ENCODE measurements at places on chromosomes 16 and 17.

GRCh38 chr16:31458073-31458843 is 1.0 kb upstream of the ARMC5 start:
- no peak for DNase-seq

GRCh38 chr17:811051-811784 is 29.1 kb downstream of the MRM3 start:
- DNase-seq = no peak

GRCh38 chr17:8282345-8282744 is 6.1 kb upstream of the RANGRF start:
- no peak for DNase-seq

DNA sequence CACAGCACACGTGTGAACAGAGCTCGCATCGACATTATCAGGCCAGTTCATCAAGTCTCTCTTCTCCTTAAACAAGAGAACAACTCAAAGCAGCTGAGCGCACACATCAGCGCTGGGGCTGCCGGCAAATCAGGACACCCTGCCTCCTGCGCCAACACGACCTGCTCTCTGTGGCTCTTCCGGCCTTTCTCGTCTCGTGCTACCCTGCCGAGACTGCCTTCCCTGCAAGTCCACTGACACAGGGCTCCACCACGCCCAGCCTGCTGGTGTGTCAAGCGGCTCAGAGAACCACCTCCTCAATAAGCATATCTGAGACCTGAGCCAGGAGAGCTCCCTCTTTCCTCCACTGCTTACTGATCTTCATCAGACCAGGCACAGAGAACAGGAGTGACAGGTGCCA is 96.9 kb downstream of the ZNF778 start:
- no peak for DNase-seq

GRCh38 chr17:34673516-34673915 is 94.1 kb downstream of the TMEM132E start:
- DNase-seq = no peak

DNA sequence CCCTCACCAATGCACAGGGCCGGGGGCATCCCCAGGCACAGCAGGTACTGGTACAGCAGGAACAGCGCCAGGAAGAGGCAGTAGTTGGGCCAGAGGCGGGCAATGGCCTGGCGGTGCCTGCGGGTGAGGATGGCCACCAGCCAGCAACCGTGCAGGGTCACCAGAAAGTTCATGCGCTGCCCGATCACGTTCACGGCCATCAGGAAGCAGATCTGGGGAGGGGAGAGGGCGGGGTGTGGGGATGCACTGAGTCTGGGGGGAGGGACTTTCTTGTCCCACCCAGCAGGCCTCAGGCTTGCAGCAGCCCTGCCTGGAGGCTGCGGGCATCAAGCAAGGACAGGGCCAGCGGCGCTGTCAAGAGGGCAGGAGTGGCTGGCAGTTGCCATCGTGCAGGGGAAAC is 25.4 kb downstream of the CTU2 start:
- DNase-seq = no peak

DNA sequence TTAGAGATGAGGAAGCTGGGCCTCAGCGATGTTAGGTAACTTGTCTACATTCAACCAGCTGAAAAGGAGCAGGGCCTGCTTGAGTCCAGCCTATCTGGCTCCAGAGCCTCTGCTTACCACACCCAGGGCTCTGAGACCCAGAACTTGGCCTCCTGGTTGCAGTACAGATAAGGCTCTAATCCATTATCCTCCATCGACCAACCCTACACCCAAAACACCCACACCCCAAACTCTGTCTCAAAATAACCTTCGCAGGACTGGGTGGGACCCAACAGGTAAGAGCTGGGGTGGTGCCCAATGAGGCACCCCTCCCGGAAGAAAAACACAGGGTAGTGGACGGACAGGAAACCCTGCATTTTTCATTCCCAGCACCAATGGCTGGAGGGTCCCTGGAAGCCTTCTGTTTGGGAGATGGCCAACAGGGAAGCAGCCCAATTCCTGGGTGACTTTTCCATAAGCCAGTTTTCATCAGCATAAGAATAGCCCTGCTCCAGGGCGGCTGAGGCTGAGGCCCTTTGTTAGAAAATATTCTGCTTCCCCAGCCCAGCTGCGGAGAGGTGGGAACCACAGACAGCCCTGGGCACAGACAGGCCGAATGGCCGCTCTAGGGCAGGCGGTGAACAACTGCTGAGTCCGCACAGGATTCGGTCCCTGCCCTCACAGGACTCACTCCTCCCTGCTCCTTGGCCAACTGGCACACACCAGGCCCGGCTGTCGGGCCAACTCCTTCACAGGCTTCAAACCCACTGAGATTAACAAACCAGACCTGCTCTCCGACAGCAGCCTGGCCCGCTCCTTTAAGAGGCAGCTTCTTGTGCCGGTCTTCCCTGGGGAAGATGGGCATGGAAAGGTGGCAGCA is 9.8 kb downstream of the SMIM5 start:
- DNase-seq = no peak

- no peak for DNase-seq
These were observed 589.2 kb downstream of the CDH11 start for GRCh38 chr16:64532691-64533090.

DNA sequence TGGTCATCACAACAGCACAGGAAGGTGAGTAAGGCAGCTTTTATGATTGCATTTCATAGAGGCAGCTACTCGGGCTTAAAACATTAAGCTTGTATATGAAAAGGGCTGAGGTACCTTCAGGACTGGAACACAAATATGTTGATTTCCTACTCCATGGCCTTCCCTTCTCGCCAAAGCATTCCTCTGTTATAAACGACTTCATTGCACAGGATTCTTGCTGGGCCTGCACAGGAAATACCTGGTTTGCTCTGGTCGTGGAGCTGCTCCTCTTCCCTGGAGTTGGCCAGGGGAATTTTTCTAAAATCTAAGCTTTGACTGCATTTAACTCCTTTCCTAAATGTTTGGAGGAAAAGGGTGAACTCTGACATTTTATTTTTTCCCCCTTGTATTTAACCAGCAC is 49.0 kb downstream of the CHD9 start:
- DNase-seq = no peak

DNA sequence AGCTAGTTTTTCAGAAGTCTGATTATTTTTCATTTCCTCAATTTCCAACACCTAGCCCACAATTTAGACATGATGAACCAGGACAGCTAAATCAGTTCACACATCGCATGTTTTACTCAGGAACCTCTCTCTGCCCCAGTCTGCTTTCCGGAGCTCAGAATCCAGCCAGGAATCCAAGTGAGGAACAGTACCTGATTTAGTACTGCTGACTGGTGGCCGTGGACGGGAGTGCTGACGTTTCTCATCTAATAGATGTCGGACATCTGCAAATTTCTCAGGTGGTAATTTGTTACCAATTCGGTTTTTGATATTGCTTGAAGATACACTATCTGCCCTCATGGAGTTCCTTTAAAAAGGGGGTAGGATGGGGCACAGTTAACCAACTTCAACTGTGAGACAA is 14.9 kb upstream of the ITGAE start:
- no peak for DNase-seq

- no peak for DNase-seq
These were observed 1.8 kb upstream of the PRSS53 start for GRCh38 chr16:31090540-31090939.

DNA sequence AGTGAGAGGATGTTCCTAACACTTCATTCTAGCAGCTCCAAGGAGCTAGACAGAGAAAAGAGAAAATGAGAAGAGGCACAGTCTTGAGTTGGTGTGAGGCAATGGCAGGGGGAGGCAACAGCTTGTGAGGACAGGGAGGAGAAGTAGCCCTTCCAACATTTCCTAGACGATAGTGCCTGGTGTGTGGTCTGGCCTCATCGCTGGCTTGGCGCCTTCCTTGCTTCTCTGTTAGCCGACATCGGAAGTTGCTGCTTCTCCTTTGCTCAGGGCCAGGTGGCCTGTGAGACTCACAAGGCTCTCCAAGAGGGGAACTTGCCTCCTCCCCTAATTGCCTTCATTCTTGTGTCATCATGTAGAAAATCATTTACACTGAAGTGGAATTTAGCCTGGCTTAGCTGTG is 208.7 kb downstream of the MAP2K4 start:
- DNase-seq = no peak

DNA sequence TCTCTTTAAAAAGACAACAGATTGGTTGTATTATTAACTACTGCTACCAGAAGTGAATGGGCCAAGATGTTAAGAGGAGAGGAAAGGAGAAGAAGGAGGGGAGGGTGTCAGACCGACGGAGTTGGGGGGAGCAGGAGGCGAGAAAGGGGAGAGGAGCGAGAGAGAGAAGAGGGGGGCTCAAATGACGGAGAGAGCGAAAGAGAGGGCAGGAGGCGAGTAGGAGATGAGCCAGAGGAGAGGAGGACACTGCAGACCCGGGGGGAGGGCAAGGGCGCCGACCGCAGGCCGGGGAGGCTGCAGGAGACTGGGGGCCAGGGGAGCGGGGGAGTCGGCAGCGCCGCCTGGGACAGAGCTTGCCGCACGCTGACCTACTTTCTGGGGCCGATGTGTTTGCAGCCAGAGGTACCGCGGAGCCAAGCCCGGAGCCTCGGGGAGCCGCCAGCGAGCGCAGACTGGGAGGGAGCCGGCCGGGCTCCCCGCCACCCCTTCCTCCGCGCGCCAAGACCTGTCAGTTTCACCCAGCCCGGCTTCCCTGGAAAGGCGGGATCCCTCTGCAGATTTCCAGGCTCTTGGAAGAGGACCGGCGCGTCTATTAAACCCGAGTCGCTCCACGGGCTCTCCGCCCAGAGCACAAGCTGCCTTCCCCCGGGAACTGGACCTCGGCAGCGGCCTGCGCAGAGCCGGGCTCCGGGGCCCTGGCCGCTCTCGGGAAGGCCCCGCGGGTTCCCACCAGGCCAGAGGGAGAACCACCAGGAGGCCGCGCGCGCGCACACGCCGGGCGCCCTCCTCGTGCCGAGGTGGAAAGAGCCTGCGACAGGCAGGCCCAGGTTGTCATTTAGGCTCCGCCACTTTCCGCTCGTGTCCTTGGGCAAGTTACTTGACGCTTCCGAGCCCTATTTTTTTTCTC is 74.6 kb downstream of the CMC2 start:
- DNase-seq = peak; percentile 46

DNA sequence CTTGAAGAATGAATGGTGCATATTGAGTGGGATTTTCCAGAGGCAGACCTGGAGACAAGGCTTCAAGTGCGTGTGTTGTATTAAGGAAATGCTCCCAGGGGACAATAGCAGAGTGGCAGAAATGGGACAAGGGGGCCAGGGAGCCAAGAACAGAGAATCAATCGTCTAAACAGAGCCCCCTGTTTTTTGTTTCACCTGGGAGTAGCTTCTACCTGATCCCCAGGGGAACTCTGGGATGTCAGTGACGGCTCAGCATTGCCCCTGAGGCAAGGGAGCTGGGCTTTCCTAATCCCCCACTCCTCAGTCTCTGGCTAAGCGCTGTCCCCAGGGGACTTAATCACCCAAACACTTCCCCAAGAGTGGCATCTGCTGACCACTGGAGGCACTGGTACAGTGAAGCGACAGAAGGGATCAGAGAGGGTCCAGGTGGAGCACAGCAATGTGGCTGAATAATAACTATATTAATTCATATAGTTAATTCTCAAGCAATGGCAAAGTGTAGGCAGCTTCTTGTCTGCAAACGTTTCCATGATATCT is 35.7 kb upstream of the C16orf78 start:
- DNase-seq = no peak

DNA sequence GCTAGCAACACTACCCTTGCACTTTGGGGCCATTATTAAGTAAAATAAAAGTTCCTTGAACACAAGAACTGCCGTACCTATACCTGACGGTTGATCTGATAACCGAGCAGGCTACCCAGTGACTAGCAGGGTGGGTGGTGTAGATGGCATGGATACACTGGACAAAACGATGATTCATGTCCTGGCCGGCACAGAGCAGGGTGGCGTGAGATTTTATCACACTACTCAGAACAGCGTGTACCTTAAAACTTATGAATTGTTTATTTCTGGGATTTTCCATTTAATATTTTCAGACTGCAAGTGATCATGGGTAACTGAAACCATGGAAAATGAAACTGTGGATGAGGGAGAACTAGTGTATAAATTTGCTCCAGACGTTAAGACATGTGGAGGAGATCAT is 41.0 kb upstream of the MSI2 start:
- DNase-seq = no peak

DNA sequence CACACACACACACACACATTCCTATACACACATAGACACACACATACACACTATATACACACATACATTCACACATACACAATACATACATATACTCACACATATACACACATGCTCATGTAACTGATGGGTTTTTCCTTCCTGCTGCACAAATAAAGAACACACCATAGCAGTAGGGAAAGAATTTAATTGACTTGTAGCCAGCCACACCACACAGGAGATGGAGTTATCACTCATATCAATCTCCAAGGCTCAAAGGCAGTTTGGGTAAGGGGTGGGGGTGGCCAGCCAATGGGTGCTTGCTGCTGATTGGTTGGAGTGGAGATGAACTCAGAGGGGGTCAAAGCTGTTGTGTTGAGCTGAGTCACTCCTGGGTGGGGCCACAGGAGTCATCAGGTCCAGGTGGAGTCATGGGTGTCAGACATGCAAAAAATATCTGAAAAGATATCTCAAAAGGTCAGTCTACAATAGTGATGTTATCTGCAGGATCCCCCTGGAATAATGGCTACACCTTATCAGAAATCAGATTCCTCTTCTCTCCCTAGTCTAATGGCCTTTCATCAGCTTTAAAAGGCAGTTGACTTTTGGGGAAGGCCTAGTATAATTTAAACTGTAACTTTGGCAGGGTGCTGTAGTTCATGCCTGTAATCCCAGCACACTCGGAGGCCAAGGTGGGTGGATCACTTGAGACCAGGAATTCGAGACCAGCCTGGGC is 46.1 kb downstream of the WSB1 start:
- no peak for DNase-seq

- peak; percentile 92 for DNase-seq
These were observed at the start of gene TP53 for GRCh38 chr17:7687072-7687907. Gene TP53 (minus strand): TSS chr17:7687490. CDS start chr17:7676594, 10,896 bp downstream.

- no peak for DNase-seq
These were observed 42.2 kb downstream of the ACTG1 start for GRCh38 chr17:81470270-81470943.

DNA sequence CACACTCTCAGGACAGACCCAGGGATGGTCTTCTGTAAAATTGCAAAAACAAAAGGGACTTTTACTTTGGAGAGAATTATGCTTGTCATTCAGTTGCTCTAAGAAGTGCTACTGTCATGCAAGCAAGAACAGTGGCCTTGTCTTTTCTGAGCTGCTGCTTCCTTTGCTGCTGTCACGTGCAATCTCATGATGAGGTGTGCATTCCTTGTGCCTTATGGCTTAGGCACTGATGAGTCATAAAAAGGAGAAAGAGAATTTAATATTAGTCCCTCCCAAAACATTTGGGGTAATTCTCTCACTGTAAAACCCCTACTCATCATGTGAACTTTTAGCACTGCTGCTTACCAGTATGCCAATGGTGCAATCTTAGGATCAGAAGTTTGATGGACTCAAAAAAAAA is 2051.3 kb downstream of the TP53TG3F start:
- DNase-seq = no peak

DNA sequence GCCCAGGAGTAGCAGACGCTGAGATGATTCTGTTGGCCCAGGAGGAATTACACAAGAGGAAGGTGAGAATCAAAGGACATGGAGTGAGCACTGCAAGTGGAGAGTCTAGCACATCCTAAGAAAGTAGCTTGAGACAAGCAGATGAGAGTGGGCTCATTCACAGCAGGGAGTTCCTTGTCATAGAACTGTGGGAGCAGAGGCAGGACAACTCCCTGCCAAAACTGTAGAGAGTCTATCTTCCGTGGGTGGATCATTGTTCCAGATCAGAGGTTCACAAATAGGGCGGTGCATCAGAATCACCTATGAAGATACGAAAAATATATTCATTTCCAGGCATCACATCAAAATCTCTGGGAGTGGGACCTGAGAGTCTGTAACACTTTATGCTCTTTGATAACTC is 288.9 kb upstream of the C16orf82 start:
- no peak for DNase-seq

Measured in left kidney (tissue), 8 donors.